SIG-M5 (cell line): ENCODE measurements at places on chromosomes 1 and 21.

- DNase-seq: no peak
Measured at GRCh38 chr1:117820096-117820495, 109.3 kb downstream of the GDAP2 start.

DNA sequence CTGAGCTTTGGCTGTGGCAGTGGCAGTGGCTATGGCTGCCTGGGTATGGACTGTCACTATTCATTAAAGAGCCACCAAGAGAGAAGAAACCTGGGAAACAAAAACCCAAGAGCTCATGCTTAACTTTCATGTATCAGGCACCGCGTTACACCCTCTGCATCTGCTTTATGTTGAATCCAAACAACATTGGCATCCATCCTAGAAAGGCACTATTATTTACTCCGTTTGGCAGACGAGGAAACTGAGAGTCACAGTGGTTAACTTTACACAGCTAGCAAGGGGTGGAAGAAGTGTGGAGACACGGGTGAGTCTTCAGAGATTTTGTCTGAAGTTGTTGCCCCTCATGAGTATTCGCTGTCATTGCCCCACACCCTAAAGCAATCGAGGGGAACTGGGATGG lies 63.8 kb downstream of the PLXNA2 start:
- no peak for DNase-seq

DNA sequence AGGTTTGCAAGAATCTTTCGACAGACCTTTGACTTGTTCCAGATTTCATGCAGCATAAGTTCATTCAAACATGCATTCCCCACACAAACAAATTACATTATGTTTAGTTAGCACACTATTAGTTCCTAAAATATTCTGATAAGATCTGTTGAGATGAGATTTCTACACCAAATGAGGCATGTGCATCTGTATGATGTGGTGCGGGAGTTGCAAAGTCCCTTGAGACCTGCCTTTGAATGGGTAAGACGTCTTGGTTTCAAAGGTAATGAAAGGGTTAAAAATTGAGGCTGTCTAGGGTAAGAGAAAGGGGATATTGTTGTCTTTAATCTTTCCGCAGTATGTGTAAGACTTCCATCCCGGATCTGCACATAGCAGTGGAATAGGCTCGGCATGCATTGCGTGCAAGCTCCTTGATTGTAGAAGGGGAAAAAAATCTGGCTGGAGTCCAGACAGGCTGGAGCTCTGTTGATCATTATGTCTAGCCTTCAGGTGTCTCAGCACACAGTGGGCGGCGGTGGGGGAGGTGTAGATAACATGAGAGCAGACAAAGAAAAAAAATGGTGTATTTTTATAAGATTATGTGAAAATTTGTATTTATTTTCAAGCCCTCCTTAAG lies 296.6 kb downstream of the PTPRC start:
- DNase-seq: peak; percentile 58

GRCh38 chr1:31621847-31622730 lies 4.6 kb downstream of the HCRTR1 start:
- DNase-seq: no peak

DNA sequence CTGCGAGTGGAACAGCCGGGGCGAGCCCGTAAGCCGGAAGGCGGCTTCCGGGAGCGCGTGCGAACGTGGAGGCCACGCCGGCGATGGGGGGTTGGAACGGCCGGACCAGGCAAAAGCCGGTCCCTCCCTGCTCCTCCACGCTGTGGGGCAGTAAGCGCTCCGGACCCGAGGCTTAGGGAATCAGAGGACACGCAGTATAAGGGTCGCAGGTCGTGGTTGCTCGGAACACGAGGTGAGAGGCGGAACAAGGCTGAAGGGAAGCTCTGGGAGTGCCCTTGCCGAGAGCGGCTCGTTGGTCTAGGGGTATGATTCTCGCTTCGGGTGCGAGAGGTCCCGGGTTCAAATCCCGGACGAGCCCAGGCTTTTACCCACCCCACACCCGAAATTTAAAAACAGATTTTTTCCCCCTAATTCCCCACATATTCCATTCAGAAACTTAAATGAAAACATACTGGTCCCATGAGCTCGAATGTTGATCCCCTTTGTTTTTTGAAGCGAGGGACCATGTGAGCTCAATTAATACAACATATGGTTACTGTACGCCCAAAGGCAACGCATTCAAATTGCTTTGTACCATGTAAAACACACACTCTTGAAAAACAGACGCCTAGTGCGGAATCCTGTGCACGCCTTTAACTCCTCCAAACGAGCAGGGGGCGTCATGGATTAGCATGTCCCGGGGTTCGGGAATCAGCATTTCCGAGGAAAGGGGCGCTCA lies 7.2 kb upstream of the MPZL1 start:
- DNase-seq: no peak

- DNase-seq: no peak
Measured at GRCh38 chr1:85289848-85290335, 13.5 kb upstream of the BCL10 start.

- no peak for DNase-seq
Measured at GRCh38 chr1:89364954-89365550, 1.2 kb downstream of the GBP6 start.

DNA sequence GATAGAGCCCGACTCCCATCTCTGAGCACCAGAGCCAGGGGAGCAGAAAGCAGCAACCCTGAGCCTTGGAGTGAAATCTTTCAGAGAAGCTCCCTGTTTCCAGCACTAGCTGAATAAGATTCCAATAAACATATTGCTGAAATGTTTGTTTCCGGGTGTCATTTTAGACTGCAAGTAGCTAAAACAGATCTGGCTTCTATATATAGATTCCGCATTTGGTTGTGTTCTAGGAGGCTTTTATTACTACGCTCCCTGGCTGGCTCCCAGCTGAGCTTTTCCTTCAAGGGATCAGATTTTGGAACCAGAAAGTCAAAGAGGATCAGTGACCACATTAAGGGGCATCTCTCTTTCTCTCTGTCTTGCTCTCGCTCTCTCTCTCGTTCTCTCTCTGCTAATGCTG lies 88.2 kb downstream of the PAPPA2 start:
- no peak for DNase-seq

- DNase-seq: no peak
Measured at GRCh38 chr1:181095763-181096184, 7.3 kb downstream of the IER5 start.

GRCh38 chr1:155761736-155762405 lies 73.0 kb downstream of the DAP3 start:
- no peak for DNase-seq

- DNase-seq: no peak
Measured at GRCh38 chr1:197306381-197307062, 38.5 kb downstream of the CRB1 start.

DNA sequence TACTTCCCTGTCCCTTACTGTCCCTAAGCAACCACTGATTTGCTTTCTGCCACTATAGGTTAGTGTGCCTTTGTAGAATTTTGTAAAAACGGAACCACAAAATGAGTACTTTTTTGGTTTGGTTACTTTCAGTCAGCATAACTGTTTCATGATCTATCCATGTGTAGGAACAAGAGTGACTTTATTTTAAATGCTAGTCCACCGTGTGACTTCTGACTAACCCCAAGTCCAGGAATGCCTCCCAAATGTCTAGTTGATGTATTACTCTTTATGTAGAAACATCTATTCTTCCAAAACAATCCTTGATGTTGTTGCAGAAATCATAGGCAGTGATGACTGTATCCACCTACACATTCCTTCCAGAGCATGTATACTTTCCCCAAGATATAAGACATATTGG lies 21.3 kb downstream of the ATPAF1 start:
- no peak for DNase-seq

- no peak for DNase-seq
Measured at GRCh38 chr1:88990426-88990825, 2.0 kb downstream of the KYAT3 start.

DNA sequence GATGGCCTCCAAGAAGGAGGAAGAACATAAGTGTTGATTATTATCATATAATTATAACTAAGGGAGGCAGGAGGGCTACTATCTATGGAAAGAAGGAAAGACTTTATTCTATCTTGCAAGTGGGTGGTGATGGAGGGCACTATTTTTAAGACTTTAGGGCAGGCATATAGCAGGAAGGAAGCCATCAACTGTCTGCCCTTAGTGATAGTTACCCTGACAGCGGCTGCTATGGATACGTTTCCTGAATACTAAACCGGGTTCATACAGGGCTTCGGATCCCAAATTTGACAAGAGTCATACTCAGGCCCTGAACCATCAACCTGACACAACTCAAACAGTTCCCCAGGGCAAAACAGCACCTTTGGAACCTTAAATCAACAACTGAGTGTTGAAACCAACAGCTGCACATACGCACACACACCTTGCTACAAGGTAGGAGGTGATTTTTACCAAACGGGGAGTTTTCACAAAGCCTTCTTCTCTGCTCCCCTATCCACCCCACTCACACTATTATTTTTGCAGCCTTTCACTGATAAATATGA lies 397.2 kb downstream of the OMA1 start:
- DNase-seq: no peak

DNA sequence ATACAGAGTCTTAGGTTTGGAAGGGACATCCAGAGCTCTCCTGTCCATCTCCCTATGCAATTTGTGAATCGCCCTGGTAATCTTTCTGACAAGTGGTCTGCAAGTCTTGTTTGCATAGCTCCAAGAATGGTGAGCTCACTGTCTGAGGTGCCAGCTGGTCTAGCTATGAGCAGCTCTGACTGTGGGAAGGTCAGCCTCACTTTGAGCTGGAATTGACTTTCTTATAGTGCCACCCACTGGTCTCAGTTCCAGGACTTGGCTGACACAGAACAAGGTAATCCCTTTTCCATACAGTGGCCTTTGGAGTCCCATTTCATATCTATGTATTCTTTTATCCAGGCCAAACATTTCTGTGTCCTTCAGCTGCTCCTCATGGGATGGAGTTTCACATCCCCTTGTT lies 95.6 kb upstream of the C8B start:
- no peak for DNase-seq
